ENCODE measurements at places on chromosomes 16 and 17.
A peak's percentile ranks its signal among the peaks of the same experiment; 100 is the strongest.

- peak; percentile 15 for DNase-seq
These were observed 18.8 kb downstream of the ALOX15B start for GRCh38 chr17:8057691-8058114.

DNA sequence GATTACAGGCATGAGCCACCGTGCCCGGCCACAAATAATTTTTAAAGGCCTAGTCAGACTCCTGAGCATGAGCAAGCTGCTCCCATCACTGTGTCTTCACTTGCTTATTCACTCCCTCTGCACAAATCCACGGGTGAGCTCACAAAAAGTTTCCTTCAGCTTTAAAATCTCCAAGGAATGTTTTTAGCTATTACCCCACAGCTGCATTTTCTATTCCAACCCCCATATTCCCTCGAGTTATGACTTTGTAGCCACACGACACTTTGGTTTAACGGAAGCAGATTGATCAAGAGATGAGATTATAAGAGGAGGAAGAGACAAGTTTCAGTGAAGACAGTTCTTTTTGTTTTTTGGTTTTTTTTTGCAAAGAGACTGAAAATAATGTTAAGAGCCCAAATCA, 49.1 kb upstream of the SLC25A19 start:
- DNase-seq, result no peak

DNA sequence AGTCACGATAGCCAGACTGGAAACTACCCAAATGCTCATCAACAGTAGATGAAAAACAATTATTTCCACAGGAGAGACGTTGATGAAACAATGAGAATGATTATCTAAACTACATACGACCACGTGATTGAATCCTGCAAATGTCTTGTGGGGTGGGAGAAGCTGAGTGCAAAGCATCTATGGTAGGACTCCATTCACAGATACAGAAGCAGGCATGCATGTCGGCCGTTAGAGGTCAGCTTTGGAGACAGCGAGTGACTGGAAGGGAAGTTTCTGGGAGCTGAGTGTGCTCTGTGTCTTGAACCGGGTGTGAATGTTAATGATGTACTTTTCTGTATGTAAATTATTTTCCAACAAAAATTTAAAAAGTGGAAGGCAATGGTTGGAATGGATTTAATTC, 71.5 kb upstream of the DNAJA2 start:
- DNase-seq, result no peak

DNA sequence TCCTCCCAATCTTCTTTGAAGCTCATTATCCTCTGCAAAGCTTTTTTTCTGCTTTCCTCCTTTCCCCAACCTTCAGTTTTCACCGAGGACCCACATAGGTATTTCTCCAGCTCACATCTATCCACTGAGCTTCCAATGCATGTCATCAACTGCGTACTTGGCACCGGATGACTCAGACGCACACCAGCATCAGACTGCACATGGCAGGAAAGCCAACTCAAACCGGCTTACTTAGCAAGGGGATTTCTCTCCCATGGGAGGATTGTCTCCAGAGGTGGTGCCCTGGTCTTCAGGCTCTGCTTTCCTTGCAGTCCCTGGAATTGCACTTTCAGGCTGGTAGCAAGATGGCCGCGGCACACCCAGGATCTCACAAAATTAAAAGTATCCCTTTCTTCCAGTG, 1.7 kb upstream of the AKTIP start:
- no peak for DNase-seq

GRCh38 chr17:68185820-68186219, 62.0 kb upstream of the AMZ2 start:
- no peak for DNase-seq

GRCh38 chr16:82701442-82701955, 74.7 kb downstream of the CDH13 start:
- DNase-seq, result no peak

- DNase-seq, result no peak
These were observed 972 bp downstream of the RSAD1 start for GRCh38 chr17:50479522-50480141.

- DNase-seq, result no peak
These were observed 28.1 kb downstream of the CBFA2T3 start for GRCh38 chr16:88948781-88949490.

- DNase-seq, result no peak
These were observed 29.3 kb upstream of the TNFRSF13B start for GRCh38 chr17:17001076-17001777.

DNA sequence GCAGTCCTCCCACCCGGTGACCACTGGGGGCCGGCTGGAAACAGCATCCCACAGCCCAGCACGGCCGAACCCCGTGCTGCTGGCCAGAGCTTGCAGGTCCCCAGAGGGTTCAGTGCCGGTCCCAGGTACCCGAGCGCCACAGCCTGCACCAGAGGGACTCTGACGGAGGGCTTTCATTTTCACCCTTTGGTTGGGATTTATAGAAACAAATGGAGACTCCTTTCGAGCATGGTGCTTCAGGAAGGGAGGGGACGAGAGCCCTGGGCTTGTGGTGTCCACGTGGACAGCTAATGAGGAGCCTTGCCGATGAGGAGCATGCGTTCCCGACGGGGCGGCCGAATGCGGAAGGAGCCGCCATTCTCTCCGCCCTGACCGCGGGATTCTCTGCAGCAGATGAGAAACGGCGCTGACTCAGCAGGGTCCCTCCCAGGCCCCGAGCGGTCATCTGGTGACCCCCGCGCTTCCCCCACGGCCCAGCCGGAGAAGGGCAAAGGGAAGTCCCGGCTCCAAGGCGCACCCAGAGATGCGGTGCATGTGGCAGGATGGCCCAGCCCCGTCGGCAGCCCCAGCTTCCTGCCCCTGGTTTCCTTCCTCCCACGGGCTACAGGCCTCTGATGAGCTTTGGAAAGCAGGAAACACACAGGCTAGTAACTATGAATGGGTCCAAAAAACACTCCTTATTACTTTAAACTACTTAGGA, 9.8 kb downstream of the SLC38A10 start:
- no peak for DNase-seq

- DNase-seq, result no peak
These were observed 53.1 kb downstream of the TEX2 start for GRCh38 chr17:64209983-64210382.

DNA sequence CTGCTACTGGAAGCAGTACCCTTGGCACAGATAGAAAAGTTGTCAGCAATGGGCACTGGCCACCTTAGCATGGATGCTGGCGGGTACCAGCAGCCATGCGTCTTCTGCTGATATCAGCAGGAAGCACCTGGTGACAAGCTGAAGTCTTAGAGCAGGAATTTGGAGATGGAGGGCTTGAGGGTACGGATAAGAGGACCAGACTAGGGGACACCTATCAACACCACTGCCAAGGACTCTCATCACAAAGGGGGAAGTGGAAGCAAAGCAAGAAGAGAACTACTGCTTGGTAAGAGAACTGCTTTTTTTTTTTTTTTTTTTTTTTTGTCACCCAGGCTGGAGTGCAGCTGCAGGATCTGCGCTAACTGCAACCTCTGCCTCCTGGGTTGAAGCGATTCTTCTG, 35.4 kb upstream of the LYRM9 start:
- no peak for DNase-seq

DNA sequence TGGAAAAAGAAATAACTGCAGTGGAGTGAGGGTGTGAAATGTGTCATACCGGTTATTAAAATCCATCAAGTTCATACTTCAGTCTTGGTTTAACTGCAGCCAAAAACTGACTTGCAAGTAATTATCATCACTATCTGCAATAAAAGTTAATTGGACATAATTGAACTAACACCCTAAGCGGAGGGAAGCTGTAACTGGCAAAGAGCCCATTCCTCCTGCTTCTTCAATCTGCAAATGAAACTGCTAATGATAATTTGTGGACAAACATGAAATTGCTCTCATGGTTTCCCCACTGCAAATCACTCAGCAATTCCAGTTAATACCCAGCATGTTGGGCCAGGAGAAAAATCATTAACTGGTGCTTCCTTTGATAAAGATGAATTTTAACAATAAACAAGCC, 46.5 kb downstream of the FAM222B start:
- DNase-seq, result no peak

- no peak for DNase-seq
These were observed 947.5 kb downstream of the CDH11 start for GRCh38 chr16:64174327-64174726.

DNA sequence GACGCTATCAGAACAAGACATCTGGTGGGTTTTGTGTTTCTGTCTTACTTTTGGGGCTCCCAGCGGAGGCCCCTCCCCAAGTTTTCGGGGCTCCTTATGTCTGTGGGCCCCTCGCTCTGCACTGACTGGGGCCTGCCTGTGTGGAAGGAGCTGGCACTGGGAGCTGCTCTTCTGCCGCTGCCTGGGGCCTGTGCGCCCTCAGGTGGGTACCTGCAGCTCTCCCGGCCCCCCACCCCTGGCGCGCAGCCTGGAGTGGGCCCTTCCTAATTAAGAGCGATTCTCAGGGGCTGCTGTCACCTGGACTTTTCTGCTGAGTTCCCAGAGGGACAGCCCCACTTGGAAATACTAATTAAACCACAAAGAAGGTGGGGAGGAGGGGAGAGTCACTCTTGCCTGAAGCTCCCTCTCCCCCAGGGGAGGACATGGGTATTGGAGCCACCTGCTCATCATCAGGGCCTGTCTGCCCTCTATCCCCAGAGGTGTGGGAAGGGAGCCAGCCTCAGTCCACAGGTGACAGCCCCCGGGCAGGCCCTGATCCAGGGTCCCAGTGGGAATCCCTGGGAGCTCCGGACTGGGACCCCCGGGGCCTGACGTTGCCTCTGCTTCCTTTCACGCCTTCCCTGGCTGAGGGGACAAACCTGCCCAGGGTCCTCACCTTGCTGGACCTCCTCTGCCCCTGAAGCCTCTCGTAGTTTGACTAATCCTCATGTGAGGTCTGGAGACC, 36.5 kb downstream of the GSE1 start:
- no peak for DNase-seq

DNA sequence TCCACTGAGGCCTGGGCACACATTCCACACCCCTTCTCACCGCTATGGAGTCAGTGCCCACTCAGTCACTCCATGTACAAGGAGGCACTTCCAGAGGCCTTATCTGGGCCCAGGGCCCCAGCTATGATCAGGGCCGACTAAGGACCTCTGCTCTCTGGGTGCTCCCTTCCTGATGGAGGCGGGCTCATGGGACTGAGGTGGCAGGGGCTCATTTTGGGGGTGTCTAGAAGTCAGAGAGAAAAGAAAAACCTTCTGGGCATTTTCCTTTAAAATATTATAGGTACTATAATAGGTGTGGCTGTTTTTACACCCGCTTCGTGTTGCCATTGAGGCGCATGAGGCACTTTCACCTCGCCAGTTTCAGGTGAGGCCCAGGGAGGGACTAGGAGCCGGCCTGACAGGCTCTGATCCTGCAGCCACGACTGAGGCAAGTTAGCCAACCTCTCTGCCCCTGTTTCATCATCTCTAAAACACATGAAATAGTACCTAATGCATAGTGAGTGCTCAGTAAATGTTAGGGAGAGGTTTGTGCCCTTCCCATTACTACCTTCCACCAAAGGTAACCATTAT, 14.4 kb downstream of the B9D1 start:
- DNase-seq, result no peak

DNA sequence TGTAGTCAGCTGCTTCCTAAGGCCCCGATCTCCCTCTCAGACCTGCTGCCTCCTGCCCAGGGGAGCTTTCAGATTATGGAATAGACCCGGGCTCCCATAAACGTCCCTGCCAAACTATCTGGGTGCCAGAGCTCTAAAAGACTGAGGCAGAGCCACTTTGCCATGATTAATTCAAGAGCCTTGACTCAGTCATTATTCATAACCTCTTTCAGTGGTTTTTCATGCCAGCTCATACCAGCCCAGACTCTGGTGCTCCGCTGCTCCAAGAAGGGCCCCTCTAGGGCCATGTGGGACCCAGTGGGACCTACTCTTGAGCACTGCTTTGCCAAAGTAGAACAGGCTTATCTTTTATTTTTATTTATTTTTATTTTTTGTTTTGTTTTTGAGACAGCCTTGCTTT, 23.9 kb downstream of the DNAI2 start:
- no peak for DNase-seq

DNA sequence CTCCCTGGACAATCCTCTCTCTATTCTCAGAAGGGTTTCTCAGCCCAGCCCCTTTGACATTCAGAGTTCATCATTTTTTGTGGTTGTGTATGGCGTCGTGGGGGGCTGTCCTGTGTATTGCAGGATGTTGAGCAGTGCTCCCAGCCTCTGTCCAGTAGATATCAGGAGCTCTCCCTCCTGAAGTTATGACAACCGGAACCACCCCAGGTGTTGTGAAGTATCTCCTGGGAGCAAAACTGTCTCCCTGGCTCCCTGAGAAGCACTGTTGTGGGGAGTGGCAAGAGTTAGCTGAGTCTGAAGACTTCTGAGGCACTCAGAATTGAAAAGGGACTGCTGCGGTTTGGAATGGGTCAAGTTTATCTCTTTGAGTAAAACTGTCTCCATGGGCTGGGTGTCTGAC, 55.9 kb upstream of the MGAT5B start:
- DNase-seq, result no peak

GRCh38 chr17:35438433-35438832, 6.1 kb upstream of the SLFN12 start:
- no peak for DNase-seq

DNA sequence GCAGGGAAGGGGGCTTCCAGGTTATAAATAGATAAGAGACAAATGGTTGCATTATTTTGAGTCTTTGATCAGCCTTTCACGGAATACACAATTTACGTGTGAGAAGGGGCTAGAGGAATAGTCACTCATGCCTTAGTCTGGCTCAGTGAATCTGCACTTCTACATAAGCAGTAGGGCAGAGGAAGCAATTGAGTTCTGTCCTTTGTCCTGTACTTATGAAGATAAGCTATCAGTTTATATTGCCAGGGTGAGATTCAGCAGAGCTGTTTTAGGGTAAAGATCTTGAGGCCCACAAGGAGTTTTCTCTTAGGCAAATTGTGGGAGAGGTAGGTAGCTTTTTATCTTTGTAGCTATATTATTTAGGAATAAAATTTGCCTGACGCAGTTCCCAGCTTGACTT, 33.3 kb downstream of the TOM1L1 start:
- no peak for DNase-seq
